ENCODE measurements at places on chromosomes 3 and 15. TPM values are rescaled to one million over a fixed set of nuclear protein-coding genes. Genes with fewer than 3 reads are reported as not detected.

DNA sequence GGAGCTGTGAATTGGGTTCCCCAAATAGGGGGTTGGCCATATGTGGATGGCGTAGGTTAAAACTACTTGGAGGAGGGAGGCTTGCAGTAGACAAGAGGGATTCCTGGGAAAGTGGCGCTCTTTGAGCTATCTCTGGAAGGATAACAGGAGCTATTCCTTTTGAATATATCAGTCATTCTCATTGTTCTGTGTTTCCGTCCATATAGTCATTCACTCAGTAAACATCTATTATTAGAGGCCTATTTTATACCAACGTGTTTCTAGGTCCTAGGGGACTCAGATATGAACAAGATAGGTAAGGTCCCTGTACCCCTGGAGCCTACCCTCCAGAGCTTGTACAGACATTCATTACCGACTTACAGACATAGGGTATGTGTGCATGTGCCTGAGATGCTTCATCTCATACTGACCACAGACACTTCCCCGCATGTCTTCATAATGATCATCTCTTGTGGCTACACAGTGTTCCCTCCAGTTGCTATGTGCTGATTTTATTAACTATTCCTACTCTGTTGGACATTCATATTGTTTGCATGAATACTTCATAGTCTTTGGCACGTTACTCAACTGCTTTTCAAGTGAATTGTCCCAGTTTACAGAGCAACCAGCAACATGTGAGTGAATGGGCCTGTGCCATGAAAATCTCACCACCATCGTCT is 55.8 kb upstream of the VILL start:
- DNase-seq: no peak

DNA sequence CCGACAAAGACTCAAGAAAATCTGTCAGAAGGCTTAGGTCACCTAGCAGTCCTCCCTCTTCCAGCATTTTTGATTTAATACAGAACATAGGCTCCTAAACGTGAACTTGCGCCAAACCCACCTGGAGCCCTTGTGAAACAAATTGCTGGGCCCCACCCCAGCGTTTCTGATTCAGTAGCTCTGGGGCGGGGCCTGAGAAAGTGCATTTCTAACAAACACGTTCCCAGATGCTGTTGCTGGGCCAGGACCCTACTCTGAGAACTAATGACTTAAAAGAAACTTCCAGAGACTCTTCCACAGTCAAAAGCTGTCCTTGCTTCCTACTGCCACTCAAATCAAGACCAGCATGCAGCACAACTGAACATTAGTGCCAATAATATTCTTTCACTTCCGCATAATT is 198.1 kb downstream of the PDZRN3 start:
- no peak for DNase-seq

DNA sequence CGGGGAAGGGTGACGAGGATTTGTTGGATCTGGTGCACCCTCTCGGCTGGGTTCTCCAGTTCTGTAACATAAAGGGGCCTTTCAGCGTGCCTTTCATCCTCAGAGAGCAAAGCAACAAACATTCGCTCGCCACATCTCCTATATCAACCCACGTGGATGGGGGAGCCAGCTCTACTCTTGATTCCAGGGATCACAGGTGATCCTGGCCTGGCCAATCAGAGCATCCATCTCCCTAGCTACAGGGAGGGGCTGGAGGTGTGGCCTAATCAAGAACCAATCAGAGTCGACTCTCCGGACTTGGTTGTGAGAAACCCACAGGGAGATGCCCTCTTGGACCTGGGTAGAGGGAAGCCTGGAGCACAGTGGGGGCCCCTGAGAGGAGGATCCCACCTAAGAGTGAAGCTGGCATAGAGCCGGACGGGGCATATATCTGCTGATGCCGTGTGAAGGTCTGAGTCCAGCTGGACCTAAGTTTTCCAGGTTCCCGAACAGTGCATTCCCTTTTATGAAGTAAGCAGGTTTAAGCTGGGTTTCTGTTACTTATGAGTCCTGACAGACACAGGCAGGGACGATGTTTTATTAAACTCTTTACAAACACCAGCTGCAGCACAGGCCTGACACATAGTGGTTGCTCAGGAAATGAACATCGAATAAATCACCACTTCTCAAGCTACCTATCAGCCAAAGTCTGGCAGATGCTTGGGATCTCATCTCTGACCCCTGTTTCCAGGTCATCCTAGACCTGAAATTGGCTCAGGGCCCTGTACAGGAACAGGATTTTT is 50.7 kb upstream of the RAD18 start:
- DNase-seq: peak; percentile 13

DNA sequence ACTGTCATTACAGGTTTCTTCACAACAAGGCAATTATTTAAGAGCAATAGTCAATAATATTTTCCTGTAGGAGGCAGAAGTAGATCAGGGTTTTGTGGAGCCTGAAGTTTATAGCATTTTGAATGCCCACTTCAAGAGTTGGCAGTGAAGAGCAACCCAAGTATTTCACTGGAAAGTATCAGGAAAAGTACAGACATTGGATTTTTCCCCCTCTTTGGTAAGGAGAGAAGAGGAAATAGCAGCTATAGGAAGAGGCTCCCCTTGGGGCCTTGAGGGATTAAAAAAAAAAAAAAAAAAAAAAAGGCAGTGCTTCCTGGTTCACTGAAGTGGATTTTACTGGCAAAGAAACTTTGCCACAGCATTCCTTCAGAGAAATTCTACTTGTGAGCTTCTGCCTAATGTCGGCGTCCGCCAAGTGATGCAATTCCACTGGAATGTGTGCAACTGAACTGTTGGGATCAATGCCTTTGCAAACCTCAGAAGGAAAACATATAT is 5.7 kb upstream of the CNTN6 start:
- DNase-seq: no peak

- no peak for DNase-seq
These were observed 11.0 kb upstream of the MAP4 start for GRCh38 chr3:48026951-48027908.

DNA sequence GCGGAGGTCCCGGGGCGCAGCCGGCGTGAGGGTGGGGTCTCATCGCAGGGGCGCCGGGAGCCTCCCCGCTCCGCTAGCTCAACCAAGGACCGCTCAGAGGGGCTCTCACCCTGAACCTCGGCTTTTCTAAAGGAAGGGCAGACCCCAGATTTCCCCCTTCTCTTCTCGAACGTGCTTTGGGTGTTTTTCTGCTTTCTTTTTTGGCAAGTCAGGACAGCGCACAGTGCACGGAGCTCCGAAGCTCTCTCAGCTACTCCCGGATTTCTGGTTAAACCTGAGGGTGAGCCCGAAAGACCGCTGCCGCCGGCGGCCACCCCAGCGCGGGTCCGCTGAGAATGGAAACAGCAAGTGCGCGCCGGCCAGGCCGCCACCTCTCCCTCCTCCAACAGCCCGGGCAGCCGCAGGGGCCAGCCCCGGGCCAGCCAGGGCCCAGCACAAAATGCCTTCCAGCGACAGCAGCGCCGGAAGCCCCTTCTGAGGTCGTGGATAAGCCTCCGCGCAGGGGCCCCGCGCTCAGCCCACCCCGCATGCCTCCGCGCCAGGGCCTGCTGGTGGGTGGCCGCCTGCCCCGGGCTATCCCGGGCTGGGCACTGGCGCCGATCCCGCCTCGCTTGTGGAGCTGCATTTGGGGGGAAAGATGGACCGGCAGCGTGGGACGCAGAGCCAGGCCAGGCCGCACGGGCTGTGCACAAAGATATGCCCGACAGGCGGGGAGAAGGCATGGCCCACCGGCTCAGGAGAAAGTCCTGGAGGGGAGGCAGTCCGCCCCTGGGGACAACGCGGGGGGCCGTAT is 8.2 kb upstream of the OCA2 start:
- DNase-seq: no peak

GRCh38 chr15:33506781-33507296 is 196.1 kb downstream of the RYR3 start:
- no peak for DNase-seq

DNA sequence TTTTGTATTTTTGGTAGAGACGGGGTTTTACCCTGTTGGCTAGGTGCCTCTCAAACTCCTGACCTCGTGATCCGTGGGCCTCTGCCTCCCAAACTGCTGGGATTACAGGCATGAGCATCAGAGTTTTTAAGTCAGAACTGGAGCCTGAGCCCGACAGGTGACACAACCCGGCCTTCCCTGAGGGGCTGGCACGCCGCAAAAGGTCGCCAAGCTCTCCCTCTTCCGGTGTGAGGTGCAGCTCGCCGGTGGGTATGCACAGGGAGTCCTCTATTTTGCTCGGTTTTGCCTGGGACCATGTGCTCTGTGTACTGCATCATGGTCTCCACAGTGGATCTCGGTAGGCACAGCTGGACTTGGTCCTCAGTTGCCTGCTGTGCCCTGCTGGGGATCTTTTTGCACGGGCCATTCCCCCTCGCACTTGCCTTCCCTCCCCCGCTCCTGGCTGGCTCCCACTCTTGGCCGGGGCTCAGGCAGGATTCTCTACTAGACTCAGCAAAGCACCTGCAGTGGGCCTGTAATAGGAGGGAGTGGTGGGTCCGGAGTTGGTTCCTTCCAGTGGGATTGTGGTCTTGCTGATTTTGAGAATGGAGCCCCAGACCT is 101.2 kb upstream of the KLF13 start:
- DNase-seq: no peak

- no peak for DNase-seq
These were observed 52.0 kb downstream of the CPEB1 start for GRCh38 chr15:82595203-82595602.

DNA sequence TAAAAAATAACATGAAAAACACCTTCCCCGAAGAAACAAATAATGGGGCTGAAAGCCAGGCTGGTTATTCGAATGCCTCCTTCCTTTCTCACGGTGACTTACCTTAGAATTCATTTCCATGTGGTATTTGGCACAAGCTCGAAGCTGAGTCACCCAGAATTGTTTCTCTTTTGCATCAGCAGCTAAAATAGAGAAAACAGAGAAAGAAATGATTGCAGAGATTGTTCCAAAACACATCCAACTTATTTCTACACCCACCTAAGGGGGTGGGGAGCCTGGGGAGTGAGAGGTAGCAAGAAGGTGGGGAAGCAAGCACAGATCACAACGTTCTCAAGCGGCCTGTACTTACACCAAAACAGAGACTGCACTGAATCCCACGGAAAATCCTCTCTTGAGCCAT is 104.7 kb downstream of the OSBPL10 start:
- no peak for DNase-seq

DNA sequence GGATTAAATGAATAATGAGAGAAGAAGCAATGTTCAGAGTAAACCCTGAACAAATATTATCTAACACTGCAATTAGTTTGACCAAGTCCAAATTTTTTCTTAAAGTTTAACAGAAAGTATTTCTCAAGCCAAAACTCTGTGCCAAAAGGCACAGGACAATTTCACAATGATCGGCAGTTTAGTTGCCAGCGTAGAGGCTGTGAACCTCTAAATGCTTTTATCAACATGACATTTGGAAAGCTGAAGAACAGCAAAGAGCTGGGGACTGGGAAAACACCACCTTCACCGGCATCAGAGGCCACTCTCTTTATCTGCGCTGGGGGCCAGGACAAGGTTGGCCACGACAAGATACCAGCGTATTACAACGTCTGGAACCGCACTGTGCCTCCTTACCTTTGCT is 125.6 kb downstream of the ADAMTS17 start:
- DNase-seq: peak; percentile 71

- no peak for DNase-seq
These were observed 129.1 kb upstream of the ANKRD28 start for GRCh38 chr3:15926871-15927270.

DNA sequence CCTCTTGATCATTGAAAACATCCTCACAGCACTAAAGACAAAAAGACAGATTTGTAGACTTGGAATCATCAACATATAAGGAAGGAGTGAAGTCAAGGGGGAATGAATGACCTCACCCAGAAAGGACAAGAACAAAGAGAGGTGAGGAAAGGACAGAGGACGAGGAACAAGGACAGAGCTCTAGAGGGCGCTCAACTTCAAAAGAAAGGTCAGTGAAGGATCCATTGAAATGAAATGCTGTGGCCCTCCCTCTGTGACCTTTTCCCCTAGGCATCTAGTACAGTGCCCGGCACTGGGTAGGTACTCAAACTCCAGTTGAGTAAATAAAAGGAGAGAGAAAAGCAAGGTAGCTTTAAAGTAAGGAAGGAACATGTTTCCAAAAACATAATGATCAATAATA is 2.6 kb downstream of the ATP8B4 start:
- no peak for DNase-seq

Gene PLSCR5
- total RNA-seq: not detected

Gene NFKBIZ
- 26.6 TPM for total RNA-seq

Gene HES1
- total RNA-seq: 43.6 TPM

Gene NUSAP1
- total RNA-seq: 0.94 TPM

Gene GOLGA6D
- total RNA-seq: not detected

Gene GPR171
- total RNA-seq: 0.39 TPM

Data from right atrium auricular region (tissue), 2 donors.